G401 (cell line): ENCODE measurements at places on chromosomes 4 and X.

DNA sequence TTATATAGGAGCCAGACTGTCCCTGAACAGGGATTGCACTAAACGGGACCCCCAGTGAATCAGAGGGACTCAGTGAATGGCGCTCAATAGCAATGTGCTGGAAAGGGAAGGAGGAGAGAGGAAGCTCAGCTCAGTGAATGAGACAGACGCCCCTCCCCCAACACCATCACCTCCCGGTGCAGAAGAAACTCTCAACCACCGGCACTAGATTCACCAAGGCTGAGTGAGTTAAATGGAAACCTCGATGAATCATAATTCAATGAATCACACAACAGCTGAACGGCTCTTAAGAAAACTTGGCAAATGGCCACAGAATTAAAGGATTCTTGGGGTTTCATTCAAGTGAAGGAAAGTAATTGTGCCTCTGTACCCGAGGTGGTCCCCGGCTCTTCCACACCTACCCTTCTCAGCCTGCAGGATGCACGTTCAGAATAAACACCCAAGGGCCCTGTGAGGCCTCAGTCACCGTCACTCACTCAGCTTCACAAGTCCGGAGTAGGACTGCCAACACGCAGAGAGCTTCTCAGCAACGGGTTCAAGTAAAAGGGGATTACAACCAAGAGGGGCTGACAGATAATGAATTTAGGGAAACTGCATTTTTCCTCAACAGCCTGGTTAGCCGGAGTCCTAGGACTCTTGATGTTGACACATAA is 29.3 kb downstream of the CRMP1 start:
- no peak for DNase-seq

DNA sequence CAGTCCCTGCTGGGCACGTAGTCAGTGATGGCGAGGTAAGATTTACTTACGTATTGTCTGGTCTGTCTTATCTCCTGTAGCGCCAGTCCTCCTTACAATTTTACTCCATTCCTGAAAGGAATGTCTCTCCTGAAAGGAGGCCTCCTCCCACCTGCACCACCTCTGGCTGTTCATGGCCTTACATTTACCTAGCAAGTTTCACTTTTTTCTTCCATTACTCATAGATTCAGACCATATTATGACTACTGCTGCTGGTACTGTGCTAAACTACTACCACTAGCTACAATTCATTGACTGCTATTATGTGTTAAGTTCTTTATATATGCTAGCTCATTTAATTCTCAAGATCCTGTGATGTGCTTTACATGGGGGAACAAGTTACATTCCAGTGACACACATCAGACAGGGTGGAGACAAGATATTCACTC is 189.9 kb downstream of the BMPR1B start:
- no peak for DNase-seq

GRCh38 chr4:161555689-161556660 is 607.8 kb downstream of the FSTL5 start:
- no peak for DNase-seq

- peak; percentile 98 for DNase-seq
These were observed 88.2 kb upstream of the CAMK2D start for GRCh38 chr4:113849771-113850170.
